H54 (cell line): ENCODE measurements at places on chromosomes 1 and 21.

- DNase-seq = no peak
Measured at GRCh38 chr1:64878090-64878489, 88.3 kb downstream of the JAK1 start.

GRCh38 chr21:38206646-38207045 lies 50.1 kb upstream of the KCNJ15 start:
- DNase-seq = no peak

GRCh38 chr1:181984006-181984405 lies 77.5 kb downstream of the ZNF648 start:
- no peak for DNase-seq

DNA sequence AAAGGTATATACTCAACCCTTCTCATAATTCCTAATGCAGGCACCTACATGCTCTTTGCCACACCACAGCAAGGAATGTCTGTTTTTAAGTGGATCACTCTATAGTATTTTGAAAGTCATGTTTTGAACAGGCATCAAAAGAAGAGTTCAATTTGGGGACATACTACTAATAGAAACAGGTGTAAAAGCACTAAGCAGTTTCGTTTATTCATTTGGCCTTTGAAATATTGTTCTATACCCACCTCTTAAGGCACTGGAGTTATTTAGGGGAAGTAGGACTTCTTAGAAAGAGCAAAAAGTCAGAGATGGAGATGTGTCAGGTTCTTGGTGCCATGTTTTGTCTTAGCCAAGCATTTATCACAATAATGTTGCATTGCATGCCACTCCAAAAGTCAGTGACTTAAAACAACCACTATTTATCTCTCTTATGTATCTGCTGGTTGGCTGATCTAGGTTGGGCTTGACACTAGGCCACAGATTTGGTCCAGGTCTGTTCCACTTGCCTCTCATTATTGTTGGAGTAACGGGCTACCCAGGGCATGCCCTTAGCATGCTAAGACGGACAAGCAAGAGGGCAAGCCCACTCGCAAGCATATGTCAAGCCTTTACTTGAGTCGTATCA lies 107.5 kb downstream of the RGL1 start:
- no peak for DNase-seq
